Prostate gland (tissue), 2 donors: ENCODE measurements at places on chromosomes 7 and 10. TPM values are rescaled to one million over a fixed set of nuclear protein-coding genes. Genes with fewer than 3 reads are reported as not detected.

DNA sequence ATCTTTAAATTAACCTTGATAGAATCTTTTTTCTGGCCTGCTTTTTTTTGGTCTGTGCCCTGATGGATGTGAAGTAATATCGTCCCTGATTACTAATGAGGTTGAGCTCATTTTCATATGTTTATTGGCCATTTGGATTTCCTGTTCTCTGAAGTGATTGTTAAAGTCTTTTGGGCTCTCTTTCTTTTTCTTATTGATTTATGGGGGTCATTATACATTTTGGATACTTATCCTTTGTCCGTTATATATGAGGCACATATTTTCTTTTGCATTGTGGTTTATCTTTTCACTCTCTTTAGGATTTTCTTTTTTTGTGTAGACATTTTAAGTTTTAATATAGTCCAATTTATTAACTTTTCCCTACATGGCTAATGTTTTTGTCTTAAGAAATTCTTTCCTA lies 12.6 kb downstream of the SLK start:
- DNase-seq, result no peak

GRCh38 chr10:69321039-69321715 lies 42.9 kb downstream of the HK1 start:
- no peak for DNase-seq

Gene PPP1R9A
- total RNA-seq, result 29.4 TPM

GRCh38 chr7:45917658-45918057 lies 3.4 kb downstream of the IGFBP3 start:
- DNase-seq, result peak; percentile 70

DNA sequence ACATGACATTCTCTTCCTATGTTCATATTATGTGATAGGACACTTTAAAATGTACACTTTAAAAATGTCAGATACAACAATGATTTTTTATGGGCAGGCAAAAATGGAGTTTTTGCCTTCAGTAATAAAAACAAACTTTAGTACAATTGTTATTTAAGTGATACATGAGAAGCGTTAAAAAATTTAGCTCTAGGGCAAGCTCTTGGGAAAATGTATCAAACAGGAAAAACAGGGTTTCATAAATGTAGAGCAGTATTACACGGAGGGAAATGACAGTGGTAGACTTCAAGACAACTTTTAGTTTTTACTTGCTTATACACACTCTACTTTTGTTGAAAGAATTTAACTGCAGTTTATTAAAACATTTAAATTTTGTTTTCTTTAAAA lies 1.5 kb downstream of the FHIP2A start:
- no peak for DNase-seq
